ACHN (cell line): ENCODE measurements at places on chromosomes 3 and 15.
A peak's percentile ranks its signal among the peaks of the same experiment; 100 is the strongest.

DNA sequence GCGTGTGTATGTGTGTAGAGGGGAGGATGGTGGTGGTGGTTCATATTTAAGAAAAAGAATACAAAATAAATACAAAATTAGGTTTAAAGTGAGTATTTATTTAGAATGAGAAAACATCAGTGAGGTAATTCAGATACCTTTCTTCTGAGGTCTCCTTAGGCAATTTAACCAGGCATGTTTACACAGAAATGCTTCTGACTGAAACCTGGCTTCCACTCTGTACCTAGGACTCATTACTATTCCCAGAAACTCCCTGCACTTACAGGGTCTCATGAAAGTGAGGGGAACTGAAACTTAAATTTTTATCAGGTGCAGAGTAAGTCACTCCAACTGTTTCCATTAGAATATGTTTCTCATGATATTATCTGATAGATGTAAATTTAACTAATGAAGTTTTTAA, 10.3 kb upstream of the DIPK2A start:
- no peak for DNase-seq

DNA sequence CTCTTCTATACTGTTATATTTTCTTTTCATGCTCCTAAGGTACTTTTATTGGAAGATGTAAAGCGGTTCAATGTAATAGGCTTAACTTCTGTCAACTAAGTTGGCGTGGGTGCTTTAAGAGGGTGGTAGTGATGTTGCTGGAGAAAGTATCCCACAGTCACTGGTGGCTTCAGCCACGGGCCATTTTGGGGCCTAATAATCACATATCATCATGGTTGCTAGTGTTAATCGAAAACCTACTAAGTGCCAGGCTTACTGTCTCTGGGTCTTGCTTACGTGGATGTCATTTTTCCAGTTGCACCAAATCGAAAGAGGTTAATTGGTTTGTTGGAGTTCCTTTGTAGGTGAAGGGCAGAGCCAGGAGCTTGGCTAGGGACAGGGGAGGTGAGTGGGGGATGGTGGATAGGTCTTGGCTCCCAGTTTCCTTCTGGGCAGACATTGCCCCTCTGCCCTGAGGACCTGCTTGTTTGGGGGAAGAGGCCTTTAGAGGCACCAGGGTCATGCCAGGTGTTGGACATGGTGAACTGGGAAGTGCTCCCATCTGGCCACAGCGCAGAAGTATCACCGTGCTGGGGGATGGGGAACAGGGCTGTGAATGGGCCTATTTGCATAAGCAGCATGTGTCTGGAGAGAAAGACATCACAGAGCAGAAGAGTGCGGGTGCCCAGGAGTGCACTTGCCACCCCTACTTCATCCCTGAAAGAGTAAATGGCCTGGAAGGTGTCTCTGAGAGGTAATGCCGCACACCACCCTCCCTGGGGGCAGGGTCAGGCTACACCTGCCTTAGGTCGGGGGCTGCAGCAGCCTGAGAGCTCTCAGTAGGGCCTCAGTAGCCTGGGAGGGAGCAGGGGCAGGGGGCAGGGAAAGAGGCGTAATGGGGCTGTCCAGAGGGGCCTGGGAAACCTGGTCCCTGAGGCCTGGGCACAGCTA, 62.4 kb upstream of the POLG start:
- DNase-seq = no peak

- no peak for DNase-seq
Observed at GRCh38 chr3:195595785-195596531, 12.2 kb upstream of the APOD start.

DNA sequence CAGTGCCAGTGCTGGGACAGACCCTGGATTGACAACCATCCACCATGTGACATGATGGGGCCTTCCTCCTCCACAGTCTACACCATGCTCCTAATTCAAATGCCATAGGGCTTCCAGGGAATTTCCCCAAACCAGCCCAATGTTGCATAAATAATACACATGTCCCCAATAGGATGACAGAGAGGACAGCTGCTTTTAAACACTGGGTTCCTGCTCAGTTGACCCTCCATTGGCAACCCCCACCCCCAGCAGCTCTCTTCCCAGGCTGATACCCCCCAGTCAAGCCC, 28.3 kb upstream of the ATP2B2 start:
- DNase-seq = no peak

DNA sequence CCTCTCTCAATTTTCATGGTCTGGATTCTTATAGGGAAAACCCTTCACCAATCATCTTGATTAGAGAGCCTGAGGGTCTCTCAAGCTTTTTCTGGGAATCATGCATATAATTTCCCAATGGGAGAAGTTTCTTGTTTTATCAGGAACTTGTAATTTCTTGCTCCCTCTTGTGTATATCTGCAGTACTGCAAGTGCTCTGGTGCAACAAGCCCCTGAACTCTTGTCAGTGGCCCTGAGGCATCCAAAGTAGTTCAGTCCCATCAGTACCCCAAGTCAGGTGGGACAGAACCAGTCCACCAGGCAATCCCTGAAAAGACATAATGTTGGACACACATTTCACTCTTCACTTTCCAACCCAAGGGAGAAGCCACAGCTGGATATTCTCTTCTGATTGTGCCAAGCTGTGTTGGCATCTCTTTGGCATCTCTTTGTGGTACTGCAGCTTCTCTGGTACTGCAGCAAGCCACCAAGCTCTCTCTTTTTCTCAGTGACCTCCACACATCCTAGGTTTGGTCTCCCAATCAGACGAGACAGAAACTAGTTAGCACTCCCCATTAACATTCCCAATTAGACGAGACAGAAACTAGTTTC, 214.5 kb downstream of the ZIC4 start:
- DNase-seq = peak; percentile 69
